ENCODE measurements at places on chromosomes 7 and 10.

- DNase-seq: peak; percentile 12
Measured at GRCh38 chr7:127251465-127252376, 1.0 kb downstream of the GRM8 start.

DNA sequence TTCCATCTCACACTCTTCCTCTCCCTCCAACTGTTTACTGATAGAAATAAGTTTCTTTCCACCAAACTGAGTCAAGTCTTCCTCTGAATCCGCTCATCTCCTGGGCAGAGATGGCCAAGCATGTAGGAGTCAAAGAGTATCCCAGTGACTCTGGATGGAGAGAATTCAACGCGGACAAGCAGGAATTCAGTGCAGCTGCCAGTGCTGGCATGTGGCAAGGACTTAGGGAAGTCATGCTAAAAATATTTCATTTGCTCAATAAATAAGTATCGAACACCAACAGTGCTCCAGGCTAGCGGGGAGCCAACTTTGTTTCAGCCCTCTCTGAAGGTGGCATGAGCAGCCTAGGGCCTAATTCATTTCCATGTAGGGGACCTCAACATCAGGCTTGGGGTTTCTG lies 351.6 kb upstream of the ZMIZ1 start:
- no peak for DNase-seq

- DNase-seq: no peak
Measured at GRCh38 chr10:16966991-16967865, 150.0 kb upstream of the RSU1 start.

DNA sequence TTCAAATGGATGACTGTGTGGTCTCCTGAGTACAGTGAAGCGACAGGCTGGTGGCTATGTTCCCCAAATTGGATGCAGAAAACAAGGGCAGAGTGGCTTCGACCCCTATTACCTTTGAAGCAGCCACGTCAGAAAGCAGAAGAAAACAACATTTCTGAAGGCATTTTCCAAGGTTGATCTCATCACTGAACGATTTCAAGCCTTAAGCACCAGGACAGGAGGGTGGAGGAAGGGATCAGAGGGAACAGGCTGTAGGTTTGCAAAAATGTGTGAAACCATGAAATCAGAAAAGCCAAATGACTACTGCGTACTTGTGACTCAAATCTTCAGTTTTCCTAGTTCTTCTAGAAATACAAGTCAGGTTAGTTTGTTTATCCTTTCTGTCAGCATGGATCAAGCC lies 181.0 kb upstream of the TMEM106B start:
- no peak for DNase-seq

GRCh38 chr7:43204081-43204480 lies 91.6 kb downstream of the HECW1 start:
- no peak for DNase-seq

DNA sequence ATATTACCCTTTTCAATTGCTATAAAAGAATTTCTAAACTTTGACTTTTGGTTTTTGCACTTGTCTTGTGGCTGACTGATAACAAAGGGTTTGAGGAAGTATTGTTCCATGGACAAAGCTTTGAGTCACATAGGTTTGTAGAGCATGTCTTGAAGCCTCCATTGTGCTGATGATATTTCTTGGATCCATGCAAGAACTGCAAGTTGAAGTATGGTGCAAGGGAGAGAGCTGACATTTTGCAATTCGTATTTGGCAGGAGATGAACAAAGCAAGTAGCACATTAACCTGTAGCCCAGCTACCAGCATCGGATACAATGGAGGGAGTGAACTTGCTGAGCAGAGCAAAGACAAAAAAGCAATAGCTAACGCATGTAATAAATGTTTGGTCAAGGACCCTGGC lies 23.4 kb downstream of the MGAM2 start:
- no peak for DNase-seq

DNA sequence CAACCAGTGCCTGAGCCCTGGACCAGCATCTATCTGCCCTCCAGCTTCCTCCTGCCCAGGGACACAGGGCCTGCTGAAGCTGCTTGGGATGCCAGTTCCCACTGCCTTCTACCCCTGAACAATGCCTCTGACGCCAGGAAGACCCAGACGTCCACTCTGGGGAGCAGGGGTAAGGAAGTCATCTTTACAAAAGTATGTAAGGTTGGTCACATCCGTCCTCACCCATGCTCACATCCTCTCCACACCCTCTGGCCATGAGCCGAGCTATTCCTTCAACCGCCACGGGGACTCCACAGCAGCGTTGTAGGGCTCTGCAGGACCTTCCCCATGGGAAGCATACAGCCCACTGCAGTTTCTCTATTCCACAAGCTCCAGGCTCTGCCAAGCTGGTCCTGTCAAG lies 58.5 kb downstream of the CLRN3 start:
- DNase-seq: no peak

DNA sequence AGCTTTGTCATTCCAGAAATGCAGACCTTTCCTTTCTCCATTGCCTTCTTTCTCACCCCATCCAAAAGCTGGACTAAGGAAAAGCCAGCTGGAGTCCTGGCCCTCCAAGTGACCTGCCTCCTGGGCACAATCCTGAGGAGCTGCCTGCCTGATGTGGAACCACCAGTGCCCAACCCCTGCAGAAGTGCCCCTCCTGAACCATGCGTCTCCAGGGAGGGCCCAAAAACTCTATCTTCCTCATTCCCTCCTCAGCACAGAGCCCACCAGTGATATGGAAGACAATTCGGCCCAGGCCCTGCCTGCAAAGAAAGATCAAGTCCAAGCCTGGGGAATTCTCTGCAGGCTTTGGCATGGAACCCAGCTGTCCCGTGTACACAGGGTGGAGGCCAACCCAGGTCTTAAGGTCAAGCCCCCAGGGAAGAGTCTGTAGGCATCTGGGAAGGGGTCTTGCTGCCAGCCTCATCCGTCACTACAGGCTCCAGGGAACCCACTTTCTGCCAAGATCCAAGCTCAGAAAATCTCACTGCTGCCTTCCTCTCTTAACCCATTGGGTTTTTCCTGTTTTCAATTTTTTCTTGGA lies 3.5 kb upstream of the GRID1 start:
- no peak for DNase-seq

GRCh38 chr10:28915989-28916588 lies 238.8 kb downstream of the BAMBI start:
- no peak for DNase-seq

DNA sequence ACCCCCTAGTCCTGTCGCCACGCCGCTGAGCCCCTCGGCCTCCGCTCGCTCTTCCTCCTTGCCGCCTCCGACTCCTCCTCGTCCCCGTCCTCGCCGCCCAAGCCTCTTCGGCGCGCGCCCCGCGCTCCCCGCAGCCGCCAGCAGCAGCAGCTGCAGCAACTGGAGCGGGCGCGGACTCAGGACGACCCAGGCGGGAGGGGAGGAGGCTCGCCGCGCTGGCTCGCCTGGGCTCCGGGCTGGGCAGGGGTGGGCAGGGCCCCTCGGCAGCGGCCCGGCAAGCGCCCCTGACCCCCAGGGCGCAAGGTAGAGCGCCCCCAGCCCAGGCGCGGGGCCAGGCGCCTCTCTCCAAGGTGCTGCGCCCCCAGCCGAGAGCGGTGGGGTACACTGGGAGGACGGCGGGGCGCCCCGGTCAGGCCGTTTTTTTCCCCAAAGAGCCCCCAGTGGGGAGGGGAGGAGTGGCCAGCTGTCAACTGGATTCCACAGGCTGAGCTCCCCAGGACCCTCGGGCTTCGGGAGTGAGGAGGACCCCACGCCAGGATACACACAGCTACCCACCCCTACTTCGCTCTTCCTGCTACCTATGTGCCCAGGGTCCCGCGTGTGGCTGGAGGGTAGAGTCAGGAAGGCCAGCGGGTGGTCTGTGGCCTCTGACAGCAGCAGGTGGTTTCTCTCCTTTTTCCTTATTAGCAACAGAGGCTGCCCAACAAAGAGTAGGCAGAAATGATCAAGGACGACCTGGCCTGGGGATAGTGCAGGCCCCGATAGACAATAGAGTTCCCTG lies 903 bp upstream of the KCNMA1 start:
- no peak for DNase-seq

DNA sequence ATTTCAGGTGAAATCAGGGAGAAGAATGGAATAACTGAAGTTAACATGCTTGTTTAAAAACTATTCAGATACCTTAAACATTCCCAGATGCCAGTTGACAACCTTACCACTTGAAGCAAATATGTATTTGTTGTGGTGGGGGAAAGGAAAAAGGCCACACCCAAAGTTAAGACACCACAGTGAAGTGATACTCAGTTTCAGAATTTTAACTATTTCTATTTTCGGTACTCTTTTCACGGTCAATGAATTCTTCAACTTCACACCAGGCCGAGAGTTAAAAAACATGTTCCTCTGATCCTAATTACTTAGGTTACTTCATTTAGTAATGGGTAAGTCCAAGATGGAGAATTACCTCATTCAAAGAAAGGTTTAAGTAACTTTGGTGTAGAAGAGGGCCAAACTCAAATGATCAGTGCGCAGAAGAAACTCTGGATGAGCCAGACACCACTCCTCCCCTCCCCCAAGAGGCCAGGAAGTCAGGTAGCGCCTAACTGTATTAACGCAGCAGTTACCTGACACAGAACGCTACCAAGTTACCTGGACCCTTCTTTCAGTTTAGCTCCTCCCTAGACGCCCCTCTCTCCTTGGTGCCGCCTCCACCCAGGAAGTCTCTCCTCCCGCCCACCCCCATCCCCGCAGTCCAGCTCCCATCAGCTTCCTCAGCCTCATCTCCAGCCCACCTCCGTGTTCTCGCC lies 700 bp downstream of the MTPN start:
- DNase-seq: peak; percentile 20

GRCh38 chr10:119860866-119861607 lies 11.6 kb downstream of the MCMBP start:
- no peak for DNase-seq

- no peak for DNase-seq
Measured at GRCh38 chr10:32350811-32351350, 3.9 kb upstream of the EPC1 start.

GRCh38 chr10:25902002-25902401 lies 32.0 kb upstream of the MYO3A start:
- DNase-seq: no peak

DNA sequence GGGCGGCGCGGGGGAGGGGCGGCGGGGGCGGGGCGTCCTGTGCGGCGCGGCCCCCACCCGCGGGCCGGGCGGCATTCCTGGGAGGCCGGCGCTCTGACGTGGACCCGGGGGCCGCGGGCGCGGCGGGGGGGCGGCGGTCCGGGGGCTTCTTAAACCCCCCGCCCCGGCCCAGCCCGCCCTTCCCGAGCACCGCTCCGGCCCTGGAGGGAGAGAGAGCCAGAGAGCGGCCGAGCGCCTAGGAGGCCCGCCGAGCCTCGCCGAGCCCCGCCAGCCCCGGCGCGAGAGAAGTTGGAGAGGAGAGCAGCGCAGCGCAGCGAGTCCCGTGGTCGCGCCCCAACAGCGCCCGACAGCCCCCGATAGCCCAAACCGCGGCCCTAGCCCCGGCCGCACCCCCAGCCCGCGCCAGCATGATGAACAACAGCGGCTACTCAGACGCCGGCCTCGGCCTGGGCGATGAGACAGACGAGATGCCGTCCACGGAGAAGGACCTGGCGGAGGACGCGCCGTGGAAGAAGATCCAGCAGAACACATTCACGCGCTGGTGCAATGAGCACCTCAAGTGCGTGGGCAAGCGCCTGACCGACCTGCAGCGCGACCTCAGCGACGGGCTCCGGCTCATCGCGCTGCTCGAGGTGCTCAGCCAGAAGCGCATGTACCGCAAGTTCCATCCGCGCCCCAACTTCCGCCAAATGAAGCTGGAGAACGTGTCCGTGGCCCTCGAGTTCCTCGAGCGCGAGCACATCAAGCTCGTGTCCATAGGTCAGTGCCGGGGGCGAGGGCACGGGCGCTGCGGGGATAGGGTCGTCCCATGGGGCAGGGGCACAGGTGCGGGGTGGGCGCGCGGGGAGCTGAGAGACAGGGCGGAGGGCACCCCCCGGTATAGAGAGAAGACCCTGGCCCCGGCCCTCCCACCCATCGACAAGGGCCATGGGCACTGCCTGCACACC lies at the start of gene FLNC:
Gene FLNC, plus strand, starts transcription at position 176 of the 947 bp plus-strand sequence. Its CDS starts 232 bp downstream, at position 408.
- DNase-seq: peak; percentile 7

DNA sequence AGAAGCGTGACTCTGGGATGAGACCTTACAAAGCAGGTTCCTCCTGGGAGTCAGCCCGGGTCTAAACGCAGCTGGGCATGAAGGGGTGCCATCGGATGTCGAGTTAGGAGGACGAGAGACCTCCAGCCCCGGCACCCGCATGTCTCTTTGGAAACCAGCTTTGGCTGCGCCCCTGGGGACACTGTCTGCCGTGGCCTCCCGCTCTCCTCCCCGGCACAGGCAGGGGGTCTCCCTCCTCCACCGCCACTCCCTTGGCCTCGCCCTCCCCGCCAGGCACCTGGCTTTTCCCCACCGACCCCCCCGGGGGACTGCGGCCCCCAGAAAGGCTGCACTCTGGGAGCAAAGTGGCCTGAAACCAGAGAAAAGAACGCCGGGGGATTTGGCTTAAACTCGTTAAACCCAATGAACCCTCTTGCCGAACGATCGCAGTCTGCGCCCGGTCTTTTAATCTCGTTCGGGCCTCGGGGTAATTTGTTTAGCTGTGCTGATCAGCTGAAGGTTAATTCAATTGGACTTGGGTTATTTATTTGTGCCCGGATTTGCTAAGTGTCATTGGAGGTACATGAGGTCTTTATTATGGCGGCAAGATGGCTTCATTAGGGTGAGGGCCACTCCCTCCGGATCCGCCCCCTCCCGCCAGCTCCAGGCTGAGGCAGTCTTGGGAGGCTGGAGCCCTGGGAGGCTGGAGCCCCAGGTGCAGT lies 16.4 kb upstream of the PSMG3 start:
- no peak for DNase-seq

GRCh38 chr10:101120884-101121653 lies 10.0 kb upstream of the TLX1 start:
- DNase-seq: no peak

GRCh38 chr10:46310851-46311250 lies 24.1 kb downstream of the ANTXRL start:
- DNase-seq: no peak

DNA sequence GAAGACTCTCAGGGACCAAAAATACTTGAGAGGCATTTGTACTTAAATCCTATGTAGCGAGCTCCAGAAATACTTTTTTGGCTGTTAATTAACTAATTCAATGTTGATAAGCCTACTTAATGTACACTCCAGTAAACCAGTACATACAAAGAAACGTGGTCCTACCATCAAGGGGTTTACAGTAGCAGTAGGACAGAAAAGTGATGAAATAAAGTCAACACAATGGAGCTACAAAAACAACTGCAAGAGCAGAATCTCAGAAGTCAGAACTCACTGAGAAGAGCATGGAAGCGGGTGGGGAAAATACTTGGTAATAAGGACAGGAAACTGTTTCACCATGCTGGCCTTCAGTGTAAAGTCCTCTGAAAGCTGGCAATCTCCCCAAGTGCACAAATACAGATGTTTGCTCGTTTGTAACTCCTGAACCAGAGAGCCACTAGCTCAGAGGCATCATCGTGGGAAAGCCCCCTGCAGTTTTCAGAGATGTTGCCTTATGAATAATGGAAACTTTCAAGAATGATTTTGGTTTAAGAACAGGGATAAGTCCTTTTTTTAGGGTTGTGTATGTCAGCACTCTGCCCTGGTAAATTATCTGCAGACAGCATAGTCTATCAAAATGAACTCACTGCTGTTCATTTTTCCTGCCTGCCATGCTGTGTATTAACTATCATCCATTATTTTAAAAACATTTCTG lies 233.2 kb downstream of the SORCS1 start:
- DNase-seq: no peak

All from activated T-cell treated with anti-CD3 and anti-CD28 coated beads for 4 hours (primary cell).